ENCODE measurements at places on chromosomes 2 and 18.

GRCh38 chr18:55096263-55096951 is 137.1 kb upstream of the CCDC68 start:
- no peak overlapping the region for H3K4me3 ChIP-seq
- no peaks in the 10 kb centered on the region for H3K4me1 ChIP-seq
- H3K27me3 ChIP-seq, result no peaks in the 10 kb centered on the region
- no peak overlapping the region for H3K27ac ChIP-seq

DNA sequence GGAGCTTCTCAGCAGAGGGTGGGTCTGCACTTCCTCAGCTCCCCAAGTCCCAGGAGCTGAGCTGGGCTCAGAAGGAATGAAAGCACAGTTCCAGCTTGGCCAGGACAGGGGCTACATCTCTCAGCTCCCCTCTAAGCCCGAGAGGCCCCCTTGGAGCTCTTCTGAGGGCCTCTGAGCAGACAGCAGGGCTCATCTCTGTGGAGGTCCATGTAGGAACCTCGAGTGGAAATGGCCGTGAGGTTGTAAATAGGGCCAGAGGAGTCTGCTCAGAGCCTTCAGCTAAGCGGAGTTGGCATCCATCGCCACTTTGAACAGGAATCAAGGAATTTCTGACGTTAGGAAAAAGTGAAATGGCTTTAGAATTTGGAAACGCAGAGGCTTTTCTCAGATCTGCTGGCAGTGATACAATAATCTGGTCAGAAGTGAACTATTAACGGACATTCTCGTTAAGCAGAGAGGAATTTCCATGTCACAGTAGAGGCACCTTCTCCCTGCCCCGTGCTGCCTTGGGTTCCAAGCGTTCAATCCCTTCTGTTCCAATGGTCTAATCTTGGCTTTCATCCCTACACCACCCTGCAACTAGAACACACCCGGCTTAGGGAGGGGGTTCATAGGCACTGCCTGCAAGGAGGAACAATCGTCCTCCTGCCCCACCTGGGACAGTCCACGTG is 213.9 kb downstream of the NDUFA10 start:
- DNase-seq, result peak; percentile 20
- peaks cover 21% of the 10 kb centered on the region for H3K4me1 ChIP-seq
- H3K27me3 ChIP-seq, result no peaks in the 10 kb centered on the region
- no peaks in the 10 kb centered on the region for H3K36me3 ChIP-seq
- H3K4me3 ChIP-seq, result no peak overlapping the region
- H3K27ac ChIP-seq, result peak overlapping the region; percentile 58

DNA sequence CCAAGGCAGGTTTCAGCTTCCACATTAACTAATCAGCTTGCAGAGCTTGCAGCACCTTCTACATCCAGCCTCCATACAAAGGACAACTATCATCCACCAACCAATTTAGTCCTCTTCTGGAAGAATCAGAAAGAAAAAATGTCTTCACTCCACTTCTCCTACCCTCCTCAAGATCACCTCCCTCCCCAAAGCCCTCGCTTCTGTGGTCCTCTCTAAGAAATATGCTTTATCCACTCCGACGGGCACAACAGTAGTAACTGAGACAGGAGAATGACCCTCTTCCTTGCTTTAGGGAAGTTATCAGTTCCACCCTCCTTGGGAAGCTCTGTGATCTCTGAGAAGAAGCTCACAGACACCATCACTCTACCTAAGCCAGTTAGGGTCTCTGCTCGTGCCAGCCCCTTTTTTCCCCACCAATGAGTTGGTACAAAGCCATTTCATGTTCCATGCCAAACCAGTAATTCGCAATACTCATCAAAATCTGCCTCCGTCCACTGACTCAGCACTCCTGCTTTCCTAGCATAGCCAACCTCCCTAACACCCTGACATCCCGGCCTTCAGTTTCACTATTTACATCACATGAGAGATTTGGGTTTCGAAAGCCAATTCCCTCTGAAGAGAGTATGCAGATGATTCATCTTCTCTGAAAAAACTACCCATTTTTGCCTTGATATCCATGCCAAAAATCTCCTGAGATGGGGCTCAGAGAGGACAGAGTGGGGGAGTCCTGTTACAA is 114.1 kb upstream of the PKDCC start:
- no peaks in the 10 kb centered on the region for H3K27me3 ChIP-seq
- H3K4me1 ChIP-seq, result peaks cover 55% of the 10 kb centered on the region
- no peak overlapping the region for H3K4me3 ChIP-seq
- H3K36me3 ChIP-seq, result no peaks in the 10 kb centered on the region
- peak overlapping the region; percentile 58 for H3K27ac ChIP-seq
- DNase-seq, result peak; percentile 52

GRCh38 chr2:215409331-215410127 is 26.3 kb downstream of the FN1 start:
- no peaks in the 10 kb centered on the region for H3K27me3 ChIP-seq
- no peak for DNase-seq
- peaks cover 48% of the 10 kb centered on the region for H3K4me1 ChIP-seq
- H3K36me3 ChIP-seq, result peaks cover 93% of the 10 kb centered on the region
- H3K4me3 ChIP-seq, result no peak overlapping the region

DNA sequence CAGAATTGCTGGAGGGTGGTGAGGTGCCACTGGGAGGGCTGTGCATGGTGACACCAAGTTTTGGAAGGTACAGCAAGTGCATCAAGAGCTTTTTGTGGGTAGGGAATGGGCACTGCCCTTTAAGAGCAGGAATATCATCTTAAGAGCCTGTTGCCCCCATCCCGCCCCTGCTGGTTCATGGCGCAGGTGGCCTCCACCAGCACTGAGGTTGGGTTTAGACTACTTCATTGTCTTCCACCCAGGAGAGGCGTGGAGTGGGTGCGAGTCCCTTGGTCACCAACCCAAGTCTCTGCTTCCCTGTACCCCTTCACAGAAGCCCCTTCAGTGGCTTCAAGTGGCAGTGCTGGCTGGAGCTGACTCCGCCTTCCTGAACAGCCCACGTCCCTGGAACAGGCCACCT is 7.8 kb downstream of the RNPEPL1 start:
- no peaks in the 10 kb centered on the region for H3K4me1 ChIP-seq
- H3K27me3 ChIP-seq, result no peaks in the 10 kb centered on the region
- no peak overlapping the region for H3K27ac ChIP-seq
- H3K36me3 ChIP-seq, result peaks cover 82% of the 10 kb centered on the region
- no peak for DNase-seq

Data from tibial artery (tissue), 4 donors.